ENCODE measurements at places on chromosomes 3 and 15.
A peak's percentile ranks its signal among the peaks of the same experiment; 100 is the strongest.

GRCh38 chr15:70632491-70633102 is 130.8 kb downstream of the UACA start:
- no peak for DNase-seq

DNA sequence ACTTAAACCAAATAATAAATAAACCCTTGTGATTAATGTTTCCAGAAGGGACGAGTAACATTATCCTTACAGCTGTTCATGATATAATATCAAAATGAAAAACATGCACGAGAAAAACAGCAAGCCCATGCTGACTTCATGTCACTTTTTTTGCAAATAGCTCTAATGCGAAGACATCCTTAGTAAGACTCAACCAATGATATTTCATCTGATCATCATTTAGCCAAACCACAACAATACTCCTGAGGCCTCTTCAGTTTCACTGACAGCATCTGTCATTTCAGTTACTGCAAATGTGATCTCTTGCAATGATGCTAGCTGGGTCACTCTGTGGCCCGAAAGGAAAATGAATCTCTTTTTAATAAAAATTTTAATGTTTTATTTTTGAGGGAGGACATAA is 74.0 kb downstream of the POLR2M start:
- no peak for DNase-seq

DNA sequence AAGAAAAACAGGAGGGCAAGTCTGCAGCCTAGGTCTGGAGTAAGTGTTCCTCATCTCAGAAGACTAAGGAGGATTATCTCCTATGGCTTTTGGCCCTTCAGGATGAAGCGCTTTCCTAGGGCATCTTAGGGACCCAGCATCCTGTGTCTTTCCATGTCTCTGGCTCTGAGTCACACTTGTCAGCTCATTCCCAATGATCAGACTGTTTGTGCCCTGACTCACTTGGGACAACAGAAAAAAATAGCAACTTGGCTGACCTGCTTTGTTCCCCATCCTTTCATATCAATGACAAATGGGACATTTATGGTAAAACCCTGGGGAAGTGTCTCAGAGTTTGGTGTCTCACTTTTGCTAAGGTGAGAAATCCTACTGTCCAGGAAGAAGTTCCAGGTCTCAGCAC is 76.2 kb upstream of the OXTR start:
- no peak for DNase-seq

DNA sequence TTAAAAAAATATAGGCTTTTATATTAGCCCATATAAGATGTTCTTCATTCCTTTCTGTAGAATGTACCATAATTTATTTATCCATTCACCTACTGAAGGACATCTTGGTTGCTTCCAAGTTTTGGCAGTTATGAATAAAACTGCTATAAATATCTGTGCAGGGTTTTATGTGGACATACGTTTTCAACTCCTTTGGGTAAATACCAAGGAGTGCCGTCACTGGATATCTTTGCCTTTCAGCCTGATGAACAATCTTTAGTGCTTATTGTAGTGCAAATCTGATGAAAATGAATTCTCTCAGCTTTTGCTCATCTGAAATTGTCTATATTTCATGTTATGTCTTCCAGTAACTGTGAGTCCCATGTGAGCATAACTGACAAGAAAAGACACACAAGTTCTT is 26.6 kb upstream of the BLM start:
- no peak for DNase-seq

- DNase-seq, result no peak
These were observed 219.7 kb downstream of the WNT5A start for GRCh38 chr3:55267206-55267930.

DNA sequence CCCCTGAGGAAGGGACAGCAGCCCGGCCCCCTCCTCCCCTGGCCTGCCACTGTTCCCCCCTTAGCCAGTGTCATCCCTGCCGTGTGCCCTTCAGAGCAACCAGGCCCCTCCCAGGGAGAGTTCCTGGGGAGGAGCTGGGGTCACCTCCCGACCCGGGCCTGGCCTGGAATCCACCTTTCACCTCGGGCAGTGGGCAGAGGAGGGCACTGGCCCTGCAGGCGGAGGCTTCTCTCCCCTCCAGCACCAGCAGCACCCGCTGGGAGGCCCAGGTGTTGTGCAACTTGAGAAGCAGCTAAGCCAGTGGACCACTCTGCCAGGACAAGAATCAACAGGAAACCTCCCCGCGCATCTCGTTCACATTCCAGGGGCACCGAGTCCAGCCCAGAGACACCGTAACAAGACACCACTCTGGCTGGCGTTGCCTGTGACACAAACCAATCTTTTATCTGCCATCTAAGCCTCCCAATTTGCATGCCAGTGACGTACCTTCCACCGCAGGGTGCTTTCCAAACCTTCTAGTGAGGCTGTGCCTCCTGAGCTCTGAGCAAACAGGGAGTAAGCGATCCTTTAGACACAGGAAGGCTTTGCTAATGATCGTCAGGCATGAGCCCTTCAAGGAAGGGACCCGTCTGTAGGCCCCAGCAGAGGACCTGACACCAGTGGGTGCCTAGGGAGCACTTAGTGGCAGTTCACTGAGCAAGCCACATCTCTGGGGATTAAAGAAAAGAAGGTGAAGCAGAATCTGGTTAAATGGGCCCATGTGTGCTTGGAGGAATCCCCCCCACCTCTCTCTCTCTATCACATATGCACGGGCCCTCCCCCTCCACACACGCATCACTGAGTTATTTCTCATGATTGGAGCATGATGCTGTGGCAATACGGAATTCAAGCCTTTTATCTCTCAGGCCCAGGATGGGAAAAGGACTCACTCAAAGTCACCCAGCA is 98.9 kb upstream of the TLE3 start:
- no peak for DNase-seq

GRCh38 chr3:119580067-119580760 is 922 bp downstream of the ADPRH start:
- no peak for DNase-seq

DNA sequence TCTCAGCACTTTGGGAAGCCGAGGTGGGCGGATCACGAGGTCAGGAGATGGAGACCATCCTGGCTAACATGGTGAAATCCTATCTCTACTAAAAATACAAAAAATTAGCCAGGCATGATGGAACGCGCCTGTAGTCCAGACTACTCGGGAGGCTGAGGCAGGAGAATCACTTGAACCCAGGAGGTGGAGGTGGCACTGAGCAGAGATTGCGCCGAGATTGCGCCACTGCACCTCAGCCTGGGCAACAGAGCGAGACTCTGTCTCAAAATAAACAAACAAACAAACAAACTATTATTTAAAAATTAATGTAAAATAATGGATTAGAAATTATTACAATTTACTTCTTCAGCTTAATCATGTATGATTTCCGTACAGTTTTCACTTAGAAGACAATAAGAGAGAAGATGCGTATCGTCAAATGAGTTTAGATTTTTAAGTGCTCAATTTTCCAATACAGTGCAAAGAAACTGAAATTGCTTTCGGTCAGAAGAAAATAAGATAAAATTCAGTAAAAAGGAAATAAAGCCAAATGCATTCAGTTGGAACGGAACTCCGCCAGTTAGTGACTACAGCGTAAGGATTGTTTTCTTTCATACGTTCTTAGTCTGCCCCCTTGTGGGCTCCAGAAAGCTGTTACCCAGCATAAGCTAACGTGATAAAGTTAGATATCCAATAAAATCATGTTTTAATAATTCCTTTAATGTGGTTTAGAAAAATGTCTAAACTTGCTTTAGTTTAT is 24.8 kb downstream of the AADAC start:
- DNase-seq, result no peak

DNA sequence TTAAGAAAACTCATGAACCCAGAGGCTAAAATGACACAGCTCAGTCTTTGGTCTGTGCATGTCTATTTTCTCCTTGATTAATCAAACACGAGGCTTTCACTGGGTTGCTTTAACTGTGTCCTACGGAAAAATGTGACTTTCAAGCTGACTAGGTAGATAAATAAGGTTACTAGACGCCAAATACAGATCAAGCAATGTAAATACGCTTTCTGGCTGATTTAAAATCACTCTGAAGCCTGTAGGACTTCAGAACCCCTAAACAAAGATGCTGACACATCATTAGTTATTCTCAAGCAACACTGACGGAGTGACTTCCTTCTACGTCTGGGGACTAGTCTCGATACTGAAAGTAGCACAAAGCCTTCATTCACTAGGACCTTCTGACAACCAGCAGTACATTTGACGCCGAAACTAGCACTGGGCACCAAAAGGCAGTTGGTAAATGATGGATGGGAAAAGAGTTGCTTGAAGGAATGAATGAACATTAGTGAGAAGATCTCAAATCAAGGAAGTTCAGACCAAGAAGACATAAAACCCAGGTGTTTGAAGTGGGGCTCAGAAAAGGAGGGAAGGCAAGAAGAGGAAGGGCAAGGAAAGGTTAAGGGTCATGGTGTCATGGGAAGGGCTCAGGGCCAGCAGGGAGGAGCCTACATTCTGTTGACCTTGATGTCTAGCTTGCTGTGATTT is 67.1 kb upstream of the CDV3 start:
- no peak for DNase-seq

DNA sequence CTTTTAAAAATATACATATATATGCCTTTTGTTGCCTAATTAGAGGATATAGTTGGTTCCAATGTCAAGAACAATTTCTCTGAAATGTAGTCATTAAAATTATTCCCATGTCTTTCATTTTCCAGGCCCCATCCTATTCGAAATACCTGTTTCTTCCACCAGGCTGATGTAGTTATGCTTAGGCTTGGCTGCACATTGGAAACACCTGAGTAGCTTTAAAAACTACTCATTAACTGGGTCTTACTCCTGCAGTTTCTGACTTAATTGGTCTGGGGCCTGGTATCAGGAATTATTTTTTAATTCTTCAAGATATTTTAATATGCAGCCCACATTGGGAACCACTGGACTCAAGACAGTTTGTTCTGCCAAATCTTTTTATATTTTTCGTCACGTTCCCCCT is 53.7 kb downstream of the TGFBR2 start:
- DNase-seq, result no peak

- DNase-seq, result no peak
These were observed 57.8 kb upstream of the FAM3D start for GRCh38 chr3:58724336-58724735.

GRCh38 chr3:45605534-45605933 is 11.0 kb downstream of the LIMD1 start:
- no peak for DNase-seq

- DNase-seq, result no peak
These were observed 1158.8 kb downstream of the IGSF11 start for GRCh38 chr3:117875887-117876286.

DNA sequence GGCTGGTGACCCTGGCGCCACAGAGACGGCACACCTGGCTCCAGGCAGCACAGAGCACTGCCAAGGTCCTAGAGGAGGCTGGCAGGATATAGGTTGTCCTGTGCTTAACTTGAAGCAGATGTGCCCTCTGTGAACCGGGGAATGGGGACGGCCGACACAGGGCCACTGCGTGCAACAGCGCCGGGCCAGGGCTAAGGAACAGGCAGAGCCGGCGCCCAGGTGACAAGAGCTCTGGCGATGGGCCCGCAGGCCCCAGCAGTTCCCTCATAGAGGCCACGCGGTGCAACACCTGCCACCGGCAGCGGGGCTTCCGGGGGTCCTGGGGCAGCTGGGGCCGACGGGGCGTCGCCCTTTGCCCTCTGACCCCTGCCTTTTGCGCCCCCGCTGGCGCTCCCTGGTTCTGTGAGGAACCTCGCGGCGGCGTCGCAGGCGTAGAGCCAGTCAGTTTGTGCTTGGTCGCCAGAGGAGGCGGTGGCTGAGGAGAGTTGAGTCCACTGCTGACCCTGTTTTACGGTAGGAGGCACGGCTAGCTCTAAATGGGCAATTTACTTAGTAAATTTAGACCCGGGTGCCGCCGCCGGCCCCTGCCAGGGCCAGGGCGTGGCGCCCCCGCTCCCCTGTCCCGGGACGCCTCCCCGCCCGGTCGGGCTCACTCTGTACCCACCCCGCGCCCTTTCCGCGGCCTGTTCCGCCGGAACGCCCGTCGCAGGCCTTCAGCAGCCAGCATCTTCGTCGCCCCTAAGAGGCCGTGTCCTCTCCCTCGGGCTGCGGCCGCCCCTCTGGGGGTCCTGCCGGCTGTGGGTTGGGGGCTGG is at the start of gene NPAP1:
Gene NPAP1, plus strand, starts transcription at position 444 of the 813 bp plus-strand sequence. Its CDS starts 93 bp downstream, at position 537.
- DNase-seq, result no peak

GRCh38 chr3:193868590-193868989 is 267.4 kb upstream of the HES1 start:
- no peak for DNase-seq

DNA sequence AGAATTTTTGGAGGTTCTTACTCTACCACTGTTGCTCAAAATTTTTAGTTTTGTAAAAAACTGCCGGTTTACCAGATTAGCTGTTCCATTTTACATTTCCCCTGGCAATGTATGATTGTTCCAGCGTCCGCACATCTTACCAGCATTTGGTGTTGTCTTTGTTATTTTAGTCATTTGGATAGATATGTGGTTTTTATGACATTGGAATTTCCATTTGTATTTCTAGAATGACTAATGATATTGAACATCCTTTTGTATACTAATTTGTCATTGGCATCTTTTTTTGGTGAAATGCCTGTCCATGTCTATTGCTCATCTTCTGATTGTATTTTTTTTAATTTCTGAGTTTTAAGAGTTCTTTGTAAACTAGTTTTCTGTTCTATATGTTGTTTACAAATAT is 28.5 kb downstream of the LRRC28 start:
- DNase-seq, result no peak

GRCh38 chr3:194640829-194641228 is 7.6 kb upstream of the TMEM44 start:
- DNase-seq, result peak; percentile 24
